ENCODE measurements at places on chromosomes 13 and 19.

DNA sequence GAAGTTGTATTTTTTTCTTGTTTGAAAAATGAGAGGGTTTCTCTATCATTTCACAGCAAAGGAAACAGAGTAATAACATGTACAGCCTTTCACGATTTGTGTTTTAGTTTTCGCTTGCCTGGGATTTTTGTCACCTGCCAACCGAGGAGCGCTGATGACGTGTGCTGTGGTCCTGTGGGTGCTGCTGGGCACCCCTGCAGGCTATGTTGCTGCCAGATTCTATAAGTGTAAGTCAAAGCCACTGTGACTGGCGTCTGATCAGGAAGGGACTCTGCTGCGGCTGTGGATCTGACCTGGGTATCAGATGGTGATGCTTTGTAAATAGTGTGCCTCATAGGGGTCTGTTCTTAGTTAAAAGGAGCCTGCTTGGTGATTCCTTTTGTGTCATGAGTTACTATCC is 45.6 kb downstream of the TM9SF2 start:
- DNase-seq = no peak

DNA sequence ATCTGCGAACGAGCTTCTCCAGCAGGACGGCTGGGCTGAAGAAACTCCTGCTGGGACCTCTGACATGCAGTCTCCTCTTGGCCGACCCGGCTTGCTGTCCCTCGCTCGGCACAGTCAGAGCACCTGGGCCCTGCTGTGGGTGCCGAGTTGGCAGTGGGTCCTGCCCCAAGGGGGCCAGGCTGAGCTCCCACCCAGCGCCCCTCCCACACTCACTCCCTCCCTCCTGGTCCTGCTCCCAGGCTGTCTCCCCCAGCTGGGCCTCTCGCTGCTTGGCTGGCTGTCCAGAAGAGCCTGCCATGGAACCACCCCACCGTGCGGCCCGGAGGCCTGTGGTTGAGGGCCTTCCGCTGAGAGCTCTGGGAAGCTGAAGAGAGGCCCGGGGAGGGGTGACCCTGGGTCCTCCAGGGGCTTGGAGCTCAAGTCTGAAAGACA is 6.0 kb downstream of the AKT2 start:
- DNase-seq = no peak

DNA sequence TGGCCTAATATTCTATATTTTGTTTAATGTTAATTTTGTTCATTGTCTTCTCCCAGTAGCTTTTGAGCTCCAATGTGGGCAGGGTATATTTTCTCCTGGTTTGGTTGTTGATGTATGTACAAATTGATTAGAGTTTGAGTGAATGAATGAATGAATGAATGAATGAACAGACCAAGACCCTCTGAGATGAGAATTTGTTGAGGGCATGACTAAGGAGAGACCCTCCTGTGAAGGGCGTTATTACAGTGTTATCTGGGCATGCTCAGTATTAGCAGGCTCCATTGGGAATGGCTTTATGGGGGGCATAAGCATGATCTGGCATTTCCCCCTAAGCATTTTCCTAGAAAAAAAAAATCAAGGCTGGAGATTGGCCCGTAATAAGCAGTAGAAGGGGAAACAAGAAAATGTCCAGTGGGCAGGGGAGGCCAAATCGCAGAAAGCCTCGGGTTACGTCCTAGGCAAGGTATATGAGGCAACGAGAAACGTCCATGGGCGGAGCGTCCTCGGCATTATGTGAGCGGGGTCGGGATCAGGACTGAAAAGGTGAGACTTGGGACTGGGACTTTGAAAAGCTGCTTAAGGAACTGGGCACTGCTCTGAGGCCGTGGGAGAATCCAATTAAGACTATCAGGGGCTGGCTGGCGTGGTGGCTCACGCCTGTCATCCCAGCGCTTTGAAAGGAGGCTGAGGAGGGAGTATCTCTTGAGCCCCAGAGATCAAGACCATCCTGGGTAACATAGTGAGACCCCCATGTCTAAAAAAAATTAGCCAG is 904 bp upstream of the ARHGAP33 start:
- no peak for DNase-seq

GRCh38 chr19:18915639-18916038 is 3.5 kb downstream of the COPE start:
- no peak for DNase-seq

- no peak for DNase-seq
Measured at GRCh38 chr13:59409634-59410200, 754.0 kb downstream of the DIAPH3 start.

DNA sequence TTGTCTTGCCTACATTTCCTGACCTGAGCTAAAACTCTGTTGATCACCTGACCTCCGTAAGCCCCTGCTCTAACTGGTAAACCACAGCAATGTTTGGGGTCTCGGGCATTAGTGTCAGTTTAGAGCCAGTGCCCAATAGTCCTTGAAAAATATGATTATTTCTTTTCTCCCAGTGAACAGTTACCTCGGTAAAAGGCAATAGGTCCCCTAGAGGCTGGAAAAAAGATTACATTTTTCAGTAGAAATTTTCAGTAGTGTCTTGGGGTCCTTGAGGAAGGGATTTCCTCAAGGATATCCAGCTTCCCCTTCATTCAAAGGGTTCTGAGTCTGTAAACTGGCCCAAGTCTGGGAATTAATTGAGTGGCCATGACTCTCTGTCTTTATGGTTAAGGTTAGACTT is 177.5 kb downstream of the SLC7A1 start:
- no peak for DNase-seq

GRCh38 chr19:11102944-11103343 is 13.7 kb downstream of the LDLR start:
- DNase-seq = no peak
